Bronchial epithelial cell (primary cell): ENCODE measurements at places on chromosomes 16 and 17. TPM values are rescaled to one million over a fixed set of nuclear protein-coding genes. Genes with fewer than 3 reads are reported as not detected.
A peak's percentile ranks its signal among the peaks of the same experiment; 100 is the strongest.

GRCh38 chr17:31544186-31544585 lies 152.7 kb downstream of the RAB11FIP4 start:
- no peak for DNase-seq

GRCh38 chr16:50550035-50550434 lies 1.8 kb downstream of the NKD1 start:
- DNase-seq: no peak

DNA sequence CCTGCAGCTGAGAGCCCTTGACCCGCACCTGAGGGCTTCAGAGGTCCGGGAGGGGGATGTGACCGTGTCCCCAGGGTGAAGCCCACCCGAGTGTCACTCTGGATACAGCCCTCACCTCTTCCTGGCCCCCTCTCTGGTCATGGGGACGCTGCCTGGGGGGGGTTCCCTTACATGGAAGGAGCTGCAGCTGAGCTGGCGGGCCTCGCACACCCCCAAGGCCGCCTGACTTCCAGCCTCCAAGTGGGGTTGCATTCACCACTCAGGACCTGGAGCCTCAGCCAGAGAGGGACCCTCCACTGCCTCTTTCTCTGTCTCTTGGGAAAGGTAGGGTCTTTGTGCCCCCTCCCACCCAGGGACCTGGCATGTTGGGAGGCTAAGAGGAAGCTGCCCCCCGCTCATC lies 284.6 kb downstream of the SEC14L1 start:
- no peak for DNase-seq

Gene FBXW10
- not detected in 2 replicates for total RNA-seq

DNA sequence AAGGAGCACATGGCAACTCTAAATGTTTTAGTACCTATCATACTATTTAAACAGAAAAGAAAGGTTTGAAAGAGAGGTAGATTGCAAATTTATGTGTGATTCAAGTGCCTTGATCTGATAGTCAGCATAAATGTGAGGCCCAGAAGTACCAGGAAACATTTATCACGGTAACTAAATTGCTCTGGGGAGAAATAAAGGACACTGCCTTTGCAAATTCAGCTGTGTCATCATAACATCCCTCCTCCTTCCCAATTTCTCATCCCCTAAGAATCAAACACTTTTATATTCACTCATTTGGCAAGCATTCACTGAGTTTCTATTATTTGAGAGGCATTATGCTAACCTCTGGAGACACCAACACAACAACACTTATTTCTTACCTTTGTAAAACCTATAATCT lies 563.4 kb upstream of the CA10 start:
- DNase-seq: no peak

Gene CFAP97D1
- total RNA-seq: not detected in 2 replicates

DNA sequence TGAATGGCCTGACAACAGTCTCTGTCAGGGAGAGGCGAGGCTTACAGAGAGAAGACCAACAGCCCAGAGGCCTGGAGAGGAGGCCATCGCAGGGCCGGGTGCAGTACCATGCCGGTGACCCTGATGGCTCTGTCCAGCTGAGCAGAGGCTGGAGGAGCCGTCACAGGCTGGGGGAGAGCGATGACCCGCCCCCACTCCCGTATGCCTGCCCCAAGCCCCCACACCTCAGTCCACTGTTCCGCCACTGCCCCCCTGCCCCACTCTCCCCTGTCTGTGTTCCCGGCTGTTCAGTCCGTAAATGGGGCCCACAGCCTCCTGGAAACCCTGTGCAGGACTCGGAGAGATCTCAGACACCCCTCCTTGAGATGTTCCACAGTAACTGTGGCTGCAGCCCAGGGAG lies 12.8 kb upstream of the FAM83G start:
- no peak for DNase-seq

GRCh38 chr17:73950593-73950914 lies 252.9 kb upstream of the RPL38 start:
- no peak for DNase-seq

GRCh38 chr17:32498391-32498790 lies 11.6 kb downstream of the CDK5R1 start:
- DNase-seq: no peak

Gene C17orf50
- not detected in 2 replicates for total RNA-seq

- peak; percentile 15 for DNase-seq
Measured at GRCh38 chr17:8372422-8372821, 4.1 kb downstream of the KRABD2 start.
